NCI-H146 (cell line): ENCODE measurements at places on chromosomes 1 and 21.
A peak's percentile ranks its signal among the peaks of the same experiment; 100 is the strongest.

- no peak for DNase-seq
Measured at GRCh38 chr1:204988196-204988595, 54.8 kb upstream of the CNTN2 start.

GRCh38 chr21:18117176-18117575 is 127.5 kb upstream of the CHODL start:
- no peak for DNase-seq

DNA sequence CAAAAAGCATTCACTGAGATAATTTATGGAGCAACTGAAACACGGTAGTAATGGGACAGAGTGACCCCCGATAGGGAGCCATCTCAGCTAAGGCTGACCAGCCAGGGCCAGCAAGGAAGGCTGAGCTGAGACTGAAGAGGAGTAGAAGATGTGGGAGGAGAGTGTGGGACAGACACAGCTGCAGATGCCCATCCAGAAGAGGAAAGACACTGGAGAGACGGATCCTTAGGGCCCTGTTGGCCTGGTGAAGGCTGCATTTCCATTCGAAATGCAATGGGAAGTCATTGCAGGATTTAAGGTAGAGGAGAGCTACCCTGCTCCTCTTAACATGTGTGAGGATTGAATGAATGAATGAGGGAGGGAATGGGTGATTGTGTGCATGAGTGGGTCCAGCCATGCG is 44.0 kb upstream of the LRP8 start:
- no peak for DNase-seq

DNA sequence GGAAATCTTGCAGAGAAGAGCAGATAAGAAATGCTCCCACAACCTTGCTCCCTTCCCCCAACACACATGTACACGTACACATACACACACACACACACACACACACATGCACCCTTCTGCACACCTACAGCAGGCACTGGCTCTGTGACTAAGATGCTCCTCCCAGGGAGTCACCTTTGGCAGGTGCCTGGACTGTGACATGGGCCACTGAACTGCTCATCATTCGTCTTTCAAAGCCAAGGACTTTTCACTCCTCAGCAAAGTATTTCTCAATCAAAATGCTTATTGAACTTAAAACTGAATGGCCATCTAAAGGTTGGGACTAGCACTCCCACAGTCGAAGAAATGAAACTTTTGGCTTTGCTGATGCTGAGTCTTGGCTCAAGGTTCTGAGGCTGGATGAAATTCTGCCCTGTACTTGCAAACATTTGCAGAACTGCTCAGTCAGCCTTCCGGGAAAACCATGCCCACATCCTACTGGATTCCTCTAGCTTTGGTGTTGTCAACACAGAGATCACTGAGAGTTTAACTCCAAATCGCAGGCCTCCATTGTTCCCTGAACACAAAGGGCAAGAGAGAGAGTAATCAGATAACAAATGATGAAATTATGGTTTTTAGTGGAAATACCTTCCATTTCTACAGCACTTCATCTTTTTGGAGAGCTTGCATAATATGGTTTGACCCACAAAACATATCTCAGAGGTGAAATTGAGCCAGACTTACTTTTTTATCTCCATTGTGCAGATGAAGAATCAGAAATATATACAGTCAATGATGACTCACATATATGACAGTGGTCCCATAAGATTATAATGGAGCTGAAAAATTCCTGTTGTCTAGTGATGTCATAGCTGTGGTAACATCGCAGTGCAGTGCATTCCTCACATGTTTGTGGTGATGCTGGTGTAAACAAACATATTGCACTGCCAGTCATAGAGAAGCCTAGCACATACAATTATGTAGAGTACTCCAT is 72.4 kb upstream of the BCAR3 start:
- DNase-seq = no peak

GRCh38 chr1:185070051-185070450 is 24.7 kb downstream of the RNF2 start:
- DNase-seq = no peak

- no peak for DNase-seq
Measured at GRCh38 chr21:35084869-35085268, 35.8 kb upstream of the RUNX1 start.

DNA sequence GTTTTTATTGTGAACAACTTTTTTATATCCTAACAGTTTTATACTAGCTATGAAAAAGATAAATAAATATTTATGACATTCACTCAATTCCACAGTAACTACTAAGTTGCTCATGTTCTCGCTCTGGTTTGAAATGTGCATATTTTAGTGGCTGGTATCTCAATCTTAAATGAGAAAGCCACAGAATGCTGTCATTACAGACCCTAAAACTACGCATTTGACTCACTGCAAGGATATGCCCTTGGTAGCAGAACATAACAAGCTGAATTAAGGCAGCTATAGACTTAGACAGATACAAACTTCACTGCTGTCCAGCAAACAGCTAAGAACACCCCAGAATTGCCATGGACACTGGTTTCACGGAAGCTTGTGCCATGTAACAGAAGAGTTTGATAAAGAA is 19.0 kb downstream of the DAB1 start:
- DNase-seq = no peak

DNA sequence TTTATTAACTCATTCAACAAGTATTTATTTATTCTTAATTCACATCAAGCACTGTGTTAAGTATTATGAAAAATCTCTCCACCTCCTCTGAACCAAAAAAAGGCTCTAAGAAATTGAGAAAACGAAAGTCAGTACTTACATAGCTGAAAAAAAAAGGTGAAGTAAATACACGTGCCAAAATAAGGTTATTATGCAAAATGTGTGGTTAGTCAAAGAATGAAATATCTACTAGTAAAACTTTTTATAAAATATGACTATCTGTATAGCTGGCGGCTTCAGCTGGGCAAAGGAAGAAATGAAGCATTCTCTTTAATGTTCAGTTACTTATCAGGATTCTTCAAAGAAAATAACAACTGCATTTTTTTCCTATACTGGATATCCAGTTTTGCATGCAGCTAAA is 35.5 kb upstream of the ASPM start:
- DNase-seq = no peak

- no peak for DNase-seq
Measured at GRCh38 chr21:41648591-41649031, 118.2 kb downstream of the RIPK4 start.

DNA sequence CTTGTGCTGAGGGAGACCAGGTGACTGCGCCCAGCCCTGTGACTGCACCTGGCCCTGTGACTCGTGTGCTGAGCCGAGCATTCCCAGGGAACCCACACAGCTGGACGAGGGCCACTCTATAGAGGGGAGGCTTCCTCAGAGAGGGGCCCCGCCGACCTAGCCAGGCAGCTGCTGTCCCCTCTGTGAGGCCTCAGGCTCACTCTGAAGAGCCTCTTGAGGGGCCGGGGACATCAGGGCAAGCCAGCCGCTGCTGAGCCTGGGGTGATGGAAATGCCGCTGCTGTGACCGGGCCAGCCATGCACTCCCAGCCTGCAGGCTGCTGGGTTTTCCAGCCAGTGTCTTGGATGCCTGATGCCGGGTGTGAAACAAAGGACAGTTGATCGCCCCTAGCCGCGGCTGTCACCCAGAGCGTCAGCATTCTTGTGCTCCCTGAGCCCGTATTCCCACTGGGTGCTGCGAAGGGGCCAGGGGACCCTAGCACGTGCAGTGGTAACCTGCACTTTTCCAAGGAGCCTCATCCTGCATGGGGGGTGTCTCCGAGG is 17.5 kb downstream of the PFKL start:
- DNase-seq = no peak

DNA sequence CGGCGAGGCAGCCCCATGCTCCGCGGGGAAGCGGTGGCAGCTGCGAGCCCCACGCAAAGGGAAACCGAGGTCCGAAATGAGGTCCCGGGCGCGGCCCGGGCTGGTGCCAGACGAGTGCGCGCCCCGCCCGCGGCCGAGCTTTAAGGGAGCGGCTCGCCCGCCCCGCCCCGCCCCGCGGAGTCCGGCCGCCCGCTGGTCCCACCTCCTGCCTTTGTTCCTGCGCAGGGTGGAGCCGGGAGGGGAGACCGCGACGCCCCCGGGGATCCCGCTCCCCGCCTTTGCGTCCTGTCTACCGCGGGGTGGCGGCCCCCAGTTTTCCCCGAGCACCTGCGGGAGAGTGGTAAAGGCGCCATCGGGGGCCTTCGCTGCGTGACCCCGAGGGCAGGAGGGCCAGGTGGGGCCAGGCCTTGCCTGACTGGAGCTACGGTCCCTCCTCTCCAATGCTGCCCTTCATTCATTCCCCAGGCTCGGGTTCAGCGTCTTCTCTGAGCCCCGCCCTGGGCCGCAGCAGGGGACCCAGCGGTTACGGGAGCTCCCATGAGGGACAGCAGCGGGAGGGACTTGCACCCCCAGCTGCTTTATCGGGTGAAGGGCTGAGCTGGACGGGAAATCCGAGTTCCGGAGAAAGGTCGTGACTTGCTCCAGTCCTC is at the start of gene HES2:
HES2 (minus strand) TSS at position 116 of the 650 bp plus-strand sequence; CDS start at position 17, 99 bp downstream.
- no peak for DNase-seq

DNA sequence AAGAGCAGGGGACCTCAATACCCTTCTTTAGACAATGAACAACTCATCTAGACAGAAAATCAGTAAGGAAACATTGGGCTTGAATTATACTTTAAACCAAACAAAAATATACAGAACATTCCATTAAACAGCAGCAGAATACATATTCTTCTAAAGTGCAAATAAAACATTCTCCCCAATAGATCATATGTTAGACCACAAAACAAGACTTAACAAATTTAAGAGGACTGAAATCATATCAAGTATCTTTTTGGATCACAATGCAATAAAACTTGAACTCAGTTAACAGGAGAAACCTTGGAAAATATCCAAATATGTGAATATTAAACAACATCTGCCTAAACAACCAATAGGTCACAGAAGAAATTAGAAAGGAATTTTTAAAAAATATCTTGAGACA is 47.7 kb upstream of the HP1BP3 start:
- DNase-seq = no peak

DNA sequence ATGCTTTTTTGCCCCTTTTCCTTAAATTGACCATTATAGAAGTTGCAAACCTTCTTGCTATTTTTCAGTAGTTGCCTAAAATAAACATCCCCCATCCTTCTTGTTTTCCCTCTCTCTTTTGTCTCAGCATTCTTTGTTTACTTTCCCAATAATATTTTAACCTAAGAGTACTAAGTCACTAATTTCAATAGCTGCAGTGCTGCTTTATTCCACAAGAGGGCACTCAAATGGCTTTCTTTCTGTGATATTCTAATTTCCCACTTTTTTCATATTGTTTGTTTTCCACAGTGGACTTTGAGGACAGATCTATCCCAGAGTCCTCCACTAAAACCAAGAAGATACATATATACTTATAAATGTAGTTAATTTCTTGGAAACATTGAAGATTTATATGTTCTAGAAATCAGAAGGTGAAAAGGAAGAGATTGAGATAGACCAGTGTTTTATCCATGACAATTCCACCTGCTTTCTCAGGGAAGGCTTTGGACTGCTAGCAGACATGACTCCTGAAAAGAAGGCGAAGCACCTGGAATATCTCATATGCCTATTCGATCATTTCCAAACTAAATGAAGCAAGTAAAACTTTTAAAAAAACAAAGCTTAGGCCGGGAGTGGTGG is 104.8 kb upstream of the GRIK1 start:
- DNase-seq = peak; percentile 1

- DNase-seq = no peak
Measured at GRCh38 chr1:167427848-167428247, 90.5 kb downstream of the CD247 start.

- DNase-seq = no peak
Measured at GRCh38 chr1:65170511-65171142, 22.6 kb downstream of the AK4 start.

GRCh38 chr1:147225193-147225730 is at the start of gene FMO5:
Gene FMO5, minus strand, starts transcription at chr1:147225339. Its CDS starts 310 bp downstream, at chr1:147225029.
- peak; percentile 65 for DNase-seq

GRCh38 chr1:94039514-94039870 is 81.5 kb downstream of the ABCA4 start:
- peak; percentile 33 for DNase-seq

DNA sequence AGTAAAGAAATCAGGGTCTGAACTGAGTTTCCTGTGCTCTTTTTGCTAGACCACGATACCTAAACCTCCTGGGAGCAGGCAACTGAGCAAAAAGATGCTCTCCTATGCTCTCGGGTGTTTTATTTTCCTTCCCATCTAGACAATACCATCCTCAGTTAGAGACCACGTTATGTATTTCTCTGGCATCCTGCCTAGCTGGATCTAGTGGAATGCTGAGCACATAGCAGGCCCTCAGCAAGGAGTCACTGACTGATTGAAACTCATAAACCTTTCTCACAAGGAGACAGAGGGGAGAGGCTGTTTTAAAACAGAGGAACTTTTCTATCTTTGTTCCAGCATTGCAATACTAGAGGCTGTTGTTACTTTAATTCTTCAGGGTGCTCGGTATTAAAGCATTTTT is 168.0 kb downstream of the CYYR1 start:
- DNase-seq = no peak

DNA sequence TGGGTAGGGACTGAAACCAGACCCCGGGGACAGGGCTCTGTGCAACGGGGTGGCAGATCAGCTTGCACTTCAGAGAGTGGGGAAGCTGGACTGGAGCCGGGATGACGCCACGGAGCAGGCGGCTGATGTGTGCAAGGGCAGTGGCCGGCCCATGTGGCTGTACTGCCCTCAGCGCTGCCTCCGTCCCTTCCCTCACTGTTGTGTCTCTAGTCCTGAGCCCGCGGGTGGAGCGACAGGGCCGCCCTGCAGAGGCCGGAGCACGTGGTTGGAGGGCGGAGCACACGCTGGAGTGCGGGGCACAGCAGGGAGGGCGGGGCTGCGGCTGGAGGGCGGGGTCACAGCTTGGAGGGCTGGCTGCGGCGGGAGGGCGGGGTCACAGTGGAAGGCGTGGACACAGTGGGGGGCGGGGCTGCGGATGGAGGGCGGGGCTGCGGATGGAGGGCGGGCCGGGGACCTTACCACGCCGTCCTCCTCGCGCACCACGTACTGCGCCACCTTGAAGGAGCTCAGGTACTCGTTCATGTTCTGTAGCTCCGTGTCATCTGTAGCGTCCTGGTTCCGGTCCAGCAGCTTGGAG is 52.4 kb downstream of the CHD5 start:
- peak; percentile 69 for DNase-seq

DNA sequence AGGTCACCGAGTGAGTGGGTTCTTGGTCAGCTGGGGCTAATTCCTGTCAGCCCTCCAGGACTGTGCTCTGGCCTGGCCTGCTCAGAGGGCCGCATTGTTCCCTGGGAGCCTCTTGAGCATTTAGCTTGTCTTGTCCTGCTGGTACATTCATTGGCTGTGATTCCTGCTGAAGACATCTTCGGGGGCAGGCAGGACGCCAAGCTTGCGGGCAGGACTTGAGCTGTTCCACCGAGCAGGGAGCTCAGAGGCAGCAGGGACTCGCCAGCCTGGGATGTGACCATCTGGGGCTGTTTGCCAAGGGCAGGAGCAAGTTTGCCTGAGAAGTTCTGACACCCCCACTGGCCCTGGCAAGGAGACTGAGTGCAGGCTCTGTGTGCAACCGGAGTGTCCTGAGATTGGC is 7.0 kb upstream of the SLC26A9 start:
- no peak for DNase-seq

DNA sequence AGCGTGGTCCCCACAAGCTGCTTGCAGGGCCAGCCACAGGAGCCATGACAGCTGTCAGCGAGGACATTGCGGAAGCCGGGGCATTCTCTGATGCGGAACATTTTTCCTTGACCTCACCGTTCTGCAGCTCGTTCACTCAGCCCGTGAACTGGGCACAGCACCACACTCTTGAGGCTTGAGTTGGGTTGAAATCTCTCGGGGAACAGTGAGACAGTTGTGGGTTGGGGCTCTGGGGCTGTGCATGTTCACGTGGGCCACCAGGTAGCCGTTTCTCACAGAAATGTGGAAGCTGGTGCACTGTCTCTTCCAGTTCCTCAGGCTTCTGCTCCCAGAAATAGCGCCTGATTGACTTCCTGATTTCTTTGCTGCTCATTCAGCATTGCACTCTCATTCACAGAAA is 69.8 kb downstream of the SPSB1 start:
- DNase-seq = no peak
